ENCODE measurements at places on chromosomes 7 and 10. TPM values are rescaled to one million over a fixed set of nuclear protein-coding genes. Genes with fewer than 3 reads are reported as not detected.

Gene KLF14
- not detected for total RNA-seq

- no peak overlapping the region for H3K27ac ChIP-seq
- no peak overlapping the region for H3K4me3 ChIP-seq
- H3K36me3 ChIP-seq: no peaks in the 10 kb centered on the region
- no peaks in the 10 kb centered on the region for H3K4me1 ChIP-seq
- no peak for DNase-seq
Observed at GRCh38 chr10:5343979-5344378, 20.8 kb upstream of the UCN3 start.

DNA sequence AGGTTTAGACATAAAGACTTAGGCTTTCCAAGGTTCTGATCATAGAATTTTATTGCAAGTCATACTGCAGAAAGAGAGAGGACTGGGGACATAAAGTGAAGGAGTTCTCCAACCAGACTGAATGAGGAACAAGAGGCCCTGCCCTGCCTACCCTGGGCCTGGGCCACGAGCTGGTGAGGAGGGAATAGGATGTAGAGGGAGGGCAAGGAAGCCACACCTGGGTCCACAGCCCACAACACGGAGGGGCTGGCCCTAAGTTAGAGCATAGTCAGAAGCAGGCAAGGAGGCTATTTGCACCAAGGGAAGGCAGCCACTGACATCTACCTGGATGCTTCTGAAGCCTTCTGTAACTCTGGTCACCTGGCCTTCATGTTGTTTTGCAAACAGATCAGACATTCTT lies 82.2 kb upstream of the CXCL12 start:
- H3K36me3 ChIP-seq: no peaks in the 10 kb centered on the region
- H3K27ac ChIP-seq: no peak overlapping the region
- no peaks in the 10 kb centered on the region for H3K27me3 ChIP-seq
- H3K4me3 ChIP-seq: no peak overlapping the region
- no peaks in the 10 kb centered on the region for H3K4me1 ChIP-seq

DNA sequence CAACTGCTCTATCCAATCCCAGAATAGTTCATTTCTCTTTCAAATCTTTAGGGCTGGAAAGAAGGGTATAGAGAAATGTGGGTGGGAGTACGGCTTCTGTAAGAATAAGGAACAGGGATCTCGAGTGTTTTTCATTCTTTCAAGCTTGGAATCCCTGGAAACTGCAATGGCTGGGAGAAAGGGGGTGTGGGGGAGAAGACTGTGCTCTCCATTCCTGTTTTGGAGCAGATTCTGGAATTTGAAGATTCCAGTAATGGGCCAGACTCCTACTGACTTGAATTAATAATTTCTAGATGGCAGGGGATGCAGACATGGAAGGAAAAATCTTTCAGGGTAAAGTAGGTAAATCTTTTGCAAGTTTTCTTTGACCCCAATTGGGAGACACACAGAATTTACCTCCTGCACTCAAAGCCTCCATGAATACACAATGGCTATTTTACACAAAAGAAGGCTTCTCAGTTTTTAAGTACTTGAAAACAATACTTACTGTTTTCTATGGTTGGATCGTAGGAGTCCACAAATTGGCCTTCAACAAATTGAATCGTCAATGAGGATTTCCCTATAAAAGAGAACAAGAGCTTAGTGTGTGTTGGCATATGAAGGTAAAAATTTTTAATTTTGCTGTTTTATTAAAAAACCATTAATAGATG lies 29.1 kb downstream of the RHEB start:
- no peak overlapping the region for H3K27ac ChIP-seq
- no peaks in the 10 kb centered on the region for H3K27me3 ChIP-seq
- H3K36me3 ChIP-seq: peaks cover 29% of the 10 kb centered on the region
- peaks cover 18% of the 10 kb centered on the region for H3K4me1 ChIP-seq

All from activated T-helper 1 cell treated with anti-CD3 and anti-CD28 coated beads, Interleukin-12 subunit alpha, Interleukin-12 subunit beta, Interleukin-2, Interleukin-4 antibody, amounts not matched to agents 30 ng/mL and 10 ng/mL and 1 ng/mL, durations not matched to agents 14 hours and 24 hours and 36 hours (primary cell).